Fibroblast of the aortic adventitia (primary cell): ENCODE measurements at places on chromosomes 3 and 15.

GRCh38 chr3:123113889-123114450 is 47.1 kb downstream of the PDIA5 start:
- DNase-seq: no peak

DNA sequence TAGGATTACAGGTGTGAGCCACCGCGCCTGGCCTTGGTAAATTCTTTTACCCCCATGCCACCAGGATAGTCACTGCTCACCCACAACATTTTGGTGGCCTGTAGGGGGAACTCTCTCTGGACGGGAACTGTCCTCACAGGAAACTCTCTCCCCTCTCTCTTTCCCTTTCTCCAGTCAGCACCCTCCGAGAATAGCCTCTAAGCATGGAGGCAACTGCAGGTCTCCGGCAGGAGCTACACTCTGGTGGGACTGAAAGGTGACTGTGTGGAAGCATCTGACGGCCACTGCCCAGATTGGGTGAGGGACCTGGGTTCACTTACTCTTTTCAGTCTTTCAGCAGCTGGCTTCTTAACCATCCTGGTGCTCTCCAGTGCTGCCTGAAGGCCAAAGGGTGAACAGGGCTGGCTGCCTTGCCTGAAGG is 21.3 kb downstream of the TRANK1 start:
- DNase-seq: no peak

DNA sequence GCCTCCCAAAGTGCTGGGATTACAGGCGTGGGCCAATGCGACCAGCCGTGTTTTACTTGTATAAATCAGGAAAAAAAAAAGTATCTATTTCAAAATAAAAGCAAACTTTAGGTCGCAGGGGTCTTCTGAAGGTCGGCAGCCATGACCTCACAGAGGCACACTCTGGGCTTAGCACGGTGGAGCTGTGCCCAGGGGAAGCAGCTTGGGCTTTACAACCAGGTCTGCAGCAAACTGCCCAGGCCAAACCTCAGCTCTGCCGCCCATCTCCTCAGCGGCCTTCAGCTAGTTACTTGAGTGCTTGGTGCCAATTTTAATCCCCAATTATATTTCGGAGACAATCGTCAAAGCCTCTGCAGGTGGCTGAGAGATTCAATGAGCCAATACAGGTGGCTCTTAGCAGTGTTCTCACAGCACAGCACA is 30.1 kb downstream of the ZDHHC19 start:
- no peak for DNase-seq

DNA sequence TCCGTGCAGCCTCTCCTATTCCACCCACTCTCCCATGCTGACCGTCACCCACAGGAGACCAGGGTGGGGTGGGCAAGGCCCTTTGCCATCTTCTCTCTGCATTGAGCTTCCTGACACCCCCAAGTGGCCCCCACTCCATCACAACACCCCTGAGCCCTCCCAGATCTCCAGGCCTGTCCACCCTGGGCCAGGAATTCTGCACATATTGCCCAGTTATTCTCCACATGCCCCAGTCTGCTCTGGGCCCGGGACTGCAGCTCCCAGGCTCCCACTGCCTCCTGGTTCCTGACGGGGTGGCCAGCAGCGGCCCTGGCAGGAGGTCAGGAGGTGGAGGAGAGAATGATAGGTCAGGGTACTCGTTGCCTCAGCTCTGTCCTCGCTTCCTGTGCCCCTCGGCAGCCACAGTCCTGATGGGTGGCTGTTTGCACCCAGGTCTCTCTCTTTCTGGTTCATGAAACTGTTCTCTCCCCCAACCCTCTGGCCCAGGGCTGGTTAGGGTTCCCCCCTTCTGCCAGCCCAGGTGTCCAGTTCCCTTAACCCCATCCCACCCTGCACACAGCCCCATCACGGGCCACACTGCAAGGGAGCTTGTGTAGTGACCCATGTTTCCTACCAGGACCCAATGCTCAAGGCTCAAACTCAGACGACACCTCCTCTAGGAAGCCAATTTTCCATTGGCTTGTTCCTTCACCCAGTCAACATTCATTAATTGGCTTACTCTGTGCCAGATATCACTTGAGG is 47.3 kb downstream of the IQSEC1 start:
- no peak for DNase-seq

DNA sequence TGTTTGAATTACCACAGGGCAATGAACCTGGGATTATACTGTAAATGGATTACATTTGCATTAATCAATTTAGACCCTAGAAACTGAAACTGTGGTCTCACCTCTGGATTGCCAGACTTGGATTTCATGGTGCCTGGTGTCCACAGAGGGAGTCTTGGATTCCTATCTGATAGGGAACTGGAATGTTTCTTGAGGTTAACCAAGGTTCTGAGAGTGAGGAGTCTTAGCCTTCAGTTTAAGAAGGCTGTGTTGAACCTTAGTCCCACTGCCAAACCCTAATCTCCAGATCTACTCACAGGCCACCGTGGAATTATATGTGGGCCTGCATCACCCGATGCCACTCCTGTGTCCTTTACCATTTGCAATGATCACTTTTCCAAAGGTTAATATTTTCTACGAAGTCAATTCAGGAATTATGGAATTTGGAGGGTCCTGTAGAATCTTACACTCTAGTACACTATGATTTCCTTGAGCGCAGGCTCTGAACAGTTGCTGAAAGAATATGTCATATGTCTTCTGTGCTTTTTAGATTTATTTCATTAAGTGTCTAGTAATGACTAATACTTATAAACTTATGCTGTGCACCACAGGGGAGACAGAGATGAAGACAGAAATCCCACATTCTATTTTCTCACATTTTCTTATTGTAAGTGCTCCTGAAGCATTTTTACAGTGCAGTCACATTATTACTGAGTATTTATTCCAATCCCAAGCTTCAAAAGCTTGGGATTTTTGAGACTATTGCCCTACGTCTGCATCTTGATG is 87.9 kb downstream of the EFL1 start:
- DNase-seq: no peak

DNA sequence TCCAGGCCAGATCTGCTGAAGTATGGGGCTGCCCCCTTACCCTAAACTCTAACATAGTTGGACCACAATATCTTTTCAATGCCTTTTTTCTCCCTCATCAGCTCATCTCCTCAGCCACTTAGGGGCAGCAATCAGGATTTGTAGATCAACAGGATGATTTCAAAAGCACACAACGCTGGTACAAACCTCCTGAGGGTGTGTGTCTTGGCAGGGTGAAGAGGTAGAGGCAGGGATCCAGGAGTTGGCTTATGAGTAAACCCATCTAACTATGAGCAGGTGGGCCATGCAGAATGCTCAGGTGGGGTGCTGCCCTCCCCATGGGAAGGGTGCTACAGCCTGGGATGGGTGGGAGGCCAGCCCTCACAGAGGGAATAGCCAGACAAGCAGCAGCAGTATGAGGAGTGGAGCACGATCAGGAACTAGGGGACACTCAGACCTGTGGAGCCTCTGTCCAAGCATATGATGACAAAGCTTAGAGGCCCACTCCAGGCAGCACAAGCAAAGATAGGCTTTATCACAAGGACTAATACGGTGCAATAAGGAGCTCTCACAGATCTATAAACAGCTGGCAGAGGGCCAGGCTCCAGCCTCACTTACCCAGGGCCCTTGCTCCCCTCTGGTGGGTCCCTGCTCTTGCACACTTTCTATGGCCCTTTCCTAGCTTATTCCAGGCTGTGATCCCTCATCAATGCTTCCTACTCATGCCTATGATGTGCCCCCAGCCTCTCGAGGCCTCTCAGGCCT is 32.2 kb downstream of the IL20RB start:
- no peak for DNase-seq

GRCh38 chr3:101829437-101829830 is 19.9 kb upstream of the NFKBIZ start:
- no peak for DNase-seq

GRCh38 chr3:197082871-197083270 is 53.3 kb upstream of the MELTF start:
- DNase-seq: peak; percentile 68

GRCh38 chr15:37891766-37892368 is 42.6 kb upstream of the TMCO5A start:
- DNase-seq: peak; percentile 64

DNA sequence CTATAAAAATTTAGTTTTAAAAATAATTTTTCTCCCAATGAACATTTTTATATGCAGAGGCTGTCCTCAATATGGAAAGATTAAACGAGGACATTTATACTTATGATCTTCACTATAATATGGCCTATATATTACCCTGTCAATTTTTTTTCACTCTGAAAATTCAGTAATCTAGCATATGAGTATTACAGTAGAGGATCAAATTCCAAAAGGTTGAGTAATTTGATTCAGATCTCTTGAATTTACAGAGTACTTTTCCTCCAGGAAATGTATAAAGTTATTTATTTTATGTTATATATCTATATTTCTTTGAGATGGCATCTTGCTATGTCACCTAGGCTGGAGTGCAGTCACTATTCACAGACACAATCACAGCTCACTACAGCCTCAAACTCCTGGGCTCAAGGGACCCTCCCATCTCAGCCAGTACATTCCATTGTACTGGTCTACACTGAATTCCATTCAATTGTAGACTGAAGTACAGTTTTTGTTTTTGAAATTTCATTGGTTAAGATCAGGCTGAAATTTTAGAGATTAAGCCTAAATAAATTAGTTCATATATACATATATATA is 16.3 kb upstream of the TRPM7 start:
- DNase-seq: no peak

GRCh38 chr15:42053914-42054313 is 33.1 kb upstream of the PLA2G4E start:
- DNase-seq: no peak

GRCh38 chr3:100868096-100868495 is 125.1 kb downstream of the ABI3BP start:
- peak; percentile 18 for DNase-seq

DNA sequence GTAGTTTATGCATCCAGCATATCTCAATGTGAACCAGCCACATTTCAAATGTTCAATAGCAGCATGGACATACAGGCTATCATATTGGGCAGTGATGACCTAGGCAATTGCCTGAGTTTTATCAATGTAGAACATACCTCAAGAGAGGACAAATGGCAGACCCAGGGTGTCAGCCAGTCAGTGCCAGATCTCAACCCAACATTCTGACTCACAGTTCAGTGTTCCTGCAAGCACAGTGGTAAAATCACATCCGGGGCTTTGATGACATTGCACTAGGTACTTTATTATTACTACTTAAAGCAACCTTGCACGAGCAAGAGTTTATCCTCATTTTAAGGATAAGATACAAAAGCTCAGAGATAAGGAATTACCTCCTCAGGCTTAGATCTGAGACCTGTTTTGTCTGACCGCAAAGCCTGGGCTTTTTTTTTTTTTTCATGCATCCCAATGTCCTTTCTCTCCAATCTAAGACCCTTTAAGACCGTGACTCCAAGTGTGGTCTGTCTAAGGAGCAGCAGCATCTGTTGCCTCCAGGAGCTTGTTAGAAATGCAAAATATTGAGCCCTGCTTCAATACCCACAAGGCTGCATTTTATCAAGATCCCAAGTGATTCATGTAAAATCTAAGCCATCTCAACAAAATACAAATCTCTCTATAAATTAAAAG is 60.1 kb downstream of the SLC12A1 start:
- no peak for DNase-seq

DNA sequence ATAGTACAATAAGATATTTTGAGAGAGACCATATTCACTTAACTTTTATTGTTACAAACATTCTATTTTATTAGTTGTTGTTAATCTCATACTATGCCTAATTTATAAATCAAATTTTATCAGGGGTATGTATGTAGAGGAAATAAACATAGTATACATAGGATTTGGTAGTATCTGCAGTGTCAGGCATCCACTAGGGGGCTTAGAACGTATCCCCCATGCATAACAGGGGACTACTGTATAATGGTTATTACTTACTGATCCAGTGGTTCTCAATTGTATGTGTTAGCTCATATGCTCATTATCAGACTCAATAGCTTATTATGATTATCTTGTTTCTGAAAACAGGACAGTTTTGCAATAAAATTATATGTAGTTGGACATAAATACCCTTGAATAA is 27.6 kb downstream of the CMC1 start:
- DNase-seq: no peak

- no peak for DNase-seq
Measured at GRCh38 chr3:52775877-52776276, 1.5 kb upstream of the ITIH1 start.

DNA sequence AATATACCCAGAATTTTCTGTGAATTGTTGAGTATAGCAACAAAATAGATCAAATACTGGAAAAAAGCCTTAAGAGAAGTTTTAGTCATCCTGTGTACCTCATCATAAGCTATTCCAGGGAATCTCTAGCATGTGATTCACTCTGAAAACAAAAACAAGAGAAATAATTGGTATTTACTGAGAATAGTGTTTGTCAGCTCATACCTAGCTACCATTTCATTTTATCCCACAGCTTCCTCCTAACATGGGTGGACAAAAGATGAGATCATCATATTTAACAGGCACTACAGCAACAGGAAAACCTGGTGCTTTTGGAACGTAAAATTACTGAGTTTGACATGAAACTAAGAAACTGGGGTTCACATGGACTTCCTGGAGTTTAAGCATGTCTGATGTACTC is 753.5 kb upstream of the NECTIN3 start:
- DNase-seq: peak; percentile 2

DNA sequence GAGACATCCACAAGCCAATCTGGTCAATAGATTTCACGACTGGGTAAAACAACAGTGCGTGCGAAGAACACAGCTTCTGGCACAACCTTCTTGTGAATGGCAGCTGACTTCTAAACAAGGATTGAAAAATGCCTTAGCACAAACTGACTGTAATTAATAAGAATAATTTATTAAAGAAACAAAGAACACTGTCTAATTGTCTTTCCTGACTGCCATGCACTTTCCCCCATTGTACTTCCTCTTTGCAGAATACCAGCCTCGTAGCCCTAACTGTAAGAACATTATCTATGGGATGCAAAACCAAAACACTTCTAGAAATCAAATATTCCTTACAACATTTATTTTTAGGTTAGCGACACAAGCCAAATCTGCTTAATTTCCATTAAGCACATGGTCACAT is 6.5 kb downstream of the FOXP1 start:
- DNase-seq: no peak

DNA sequence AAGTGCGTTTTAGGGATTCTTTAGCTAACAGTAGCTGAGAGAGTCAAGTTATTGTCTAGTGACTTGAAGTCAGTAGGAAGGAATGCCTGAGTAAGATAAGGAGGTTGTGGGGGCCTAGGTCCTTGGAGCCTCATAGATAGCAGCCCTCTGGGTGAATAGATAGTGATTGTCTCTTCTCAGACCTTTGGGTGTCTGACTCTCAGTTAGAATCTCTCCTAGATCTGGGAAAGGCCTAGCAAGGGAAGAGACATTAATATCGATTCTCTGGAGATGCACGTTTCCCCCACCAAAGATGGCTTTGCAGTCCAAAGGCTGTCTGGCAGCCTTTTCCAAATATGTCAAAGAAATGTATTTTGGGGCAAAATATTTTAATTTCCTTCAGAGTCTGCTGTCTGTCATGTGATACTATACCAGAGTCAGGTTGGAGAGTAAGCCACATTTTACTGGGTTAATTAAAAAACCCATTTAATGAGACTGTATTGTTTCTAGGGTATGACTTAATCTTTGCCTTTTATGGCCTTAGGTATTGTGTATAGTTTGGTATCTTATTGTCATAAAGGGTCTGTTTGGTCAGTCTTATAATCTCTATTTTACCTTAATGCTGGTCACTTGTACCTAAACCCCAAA is 92.2 kb downstream of the ST6GAL1 start:
- DNase-seq: no peak
